NCI-H774 (cell line): ENCODE measurements at places on chromosomes 3 and 15.

GRCh38 chr3:144437989-144438388 is 466.4 kb downstream of the DIPK2A start:
- no peak for DNase-seq

DNA sequence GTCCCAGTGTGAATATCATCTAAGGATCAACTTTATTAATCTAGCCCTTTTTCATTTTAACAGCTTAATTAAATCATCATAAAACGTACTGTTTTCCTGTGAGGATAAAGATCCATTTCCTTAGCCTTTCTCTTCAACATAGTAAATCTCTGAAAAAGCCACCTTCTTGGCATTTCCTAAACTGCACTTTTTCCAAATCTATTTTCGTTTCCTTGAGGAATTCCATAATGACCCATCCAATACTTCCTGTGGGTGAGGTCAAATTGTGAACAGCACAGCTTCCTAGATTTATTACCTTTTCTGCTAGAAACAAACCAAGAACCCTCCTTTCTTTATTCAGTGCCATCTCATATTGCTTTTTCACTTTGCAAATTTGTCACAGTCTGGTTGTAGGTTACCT is 129.4 kb upstream of the CNTN4 start:
- DNase-seq, result no peak

DNA sequence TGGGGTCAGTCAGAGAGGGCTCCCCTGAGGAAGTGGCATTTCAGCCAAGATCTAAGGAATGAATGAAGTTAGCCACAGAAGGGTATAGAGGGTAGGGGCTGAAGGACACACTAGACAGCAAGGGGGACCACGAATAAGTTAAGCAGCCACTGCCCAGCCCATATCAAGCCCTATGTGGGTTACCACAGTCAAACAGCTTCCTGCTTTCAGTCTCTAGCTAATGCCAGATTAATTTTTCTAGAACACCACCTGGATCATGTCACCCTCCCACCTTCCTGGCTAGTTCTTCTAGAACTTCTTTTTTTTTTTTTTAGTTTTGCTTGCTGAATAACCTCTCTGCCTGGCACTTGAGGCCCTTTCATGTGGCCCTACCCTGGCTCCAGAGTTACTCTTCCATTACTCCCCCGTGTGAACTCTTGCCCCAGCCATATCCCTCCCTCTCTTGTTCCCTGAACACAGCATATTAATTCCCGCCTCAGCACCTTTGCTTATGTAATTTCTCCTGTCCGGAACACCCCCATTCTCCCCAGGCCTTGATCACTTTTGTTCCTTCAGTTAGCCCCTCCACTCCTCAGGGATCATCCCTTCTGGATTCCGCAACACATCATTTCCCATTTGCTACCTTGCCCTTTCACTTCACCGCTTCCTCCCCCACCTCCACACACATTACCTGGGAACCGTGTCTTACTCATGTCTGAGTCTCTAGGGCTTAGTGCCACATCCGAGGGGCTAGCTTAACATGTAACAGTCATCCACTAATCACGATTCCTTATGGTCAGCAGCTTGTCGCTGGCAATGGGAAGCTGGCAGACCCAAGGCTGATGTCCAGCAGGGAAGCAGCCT is 20.6 kb upstream of the BNC1 start:
- DNase-seq, result no peak

DNA sequence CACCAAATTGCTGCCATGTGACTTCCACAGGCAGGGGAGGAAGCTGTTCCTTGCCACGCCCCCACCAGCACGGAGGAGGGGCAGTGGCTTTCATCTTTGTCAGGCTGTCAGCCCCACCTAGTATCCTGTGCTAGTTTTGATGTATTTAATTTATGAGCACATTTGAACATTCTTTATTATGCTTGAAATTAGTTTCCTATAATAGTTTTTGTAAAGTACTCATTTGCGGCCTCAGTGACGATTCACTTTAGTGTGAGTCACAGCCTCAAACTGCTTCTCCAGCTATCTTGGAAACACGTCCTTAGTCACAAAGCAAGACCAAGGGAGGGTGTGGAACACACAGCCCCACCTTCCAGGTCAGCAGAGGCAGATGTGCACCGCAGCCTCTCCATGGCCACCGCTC is 239.9 kb upstream of the ATP10A start:
- no peak for DNase-seq

DNA sequence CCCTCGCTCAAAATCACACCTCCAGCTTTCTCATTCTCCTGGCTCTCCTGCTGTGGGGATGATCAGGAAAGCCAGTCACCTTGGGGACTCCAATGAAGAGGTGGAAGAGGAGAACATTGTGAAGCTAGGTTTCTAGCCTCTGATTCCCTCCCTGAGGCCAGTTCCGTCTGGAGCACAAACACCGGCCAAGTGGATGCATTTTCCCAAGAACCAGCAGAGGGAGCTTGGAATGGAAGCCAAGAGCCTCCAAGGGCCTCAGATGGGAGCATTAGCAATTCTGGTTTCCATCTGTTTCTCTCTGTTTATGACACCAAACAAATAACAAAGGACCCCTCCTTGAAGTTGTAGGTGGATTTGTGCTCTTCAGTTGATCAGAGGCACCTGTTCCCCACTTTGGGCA is 40.6 kb upstream of the NMNAT3 start:
- no peak for DNase-seq

DNA sequence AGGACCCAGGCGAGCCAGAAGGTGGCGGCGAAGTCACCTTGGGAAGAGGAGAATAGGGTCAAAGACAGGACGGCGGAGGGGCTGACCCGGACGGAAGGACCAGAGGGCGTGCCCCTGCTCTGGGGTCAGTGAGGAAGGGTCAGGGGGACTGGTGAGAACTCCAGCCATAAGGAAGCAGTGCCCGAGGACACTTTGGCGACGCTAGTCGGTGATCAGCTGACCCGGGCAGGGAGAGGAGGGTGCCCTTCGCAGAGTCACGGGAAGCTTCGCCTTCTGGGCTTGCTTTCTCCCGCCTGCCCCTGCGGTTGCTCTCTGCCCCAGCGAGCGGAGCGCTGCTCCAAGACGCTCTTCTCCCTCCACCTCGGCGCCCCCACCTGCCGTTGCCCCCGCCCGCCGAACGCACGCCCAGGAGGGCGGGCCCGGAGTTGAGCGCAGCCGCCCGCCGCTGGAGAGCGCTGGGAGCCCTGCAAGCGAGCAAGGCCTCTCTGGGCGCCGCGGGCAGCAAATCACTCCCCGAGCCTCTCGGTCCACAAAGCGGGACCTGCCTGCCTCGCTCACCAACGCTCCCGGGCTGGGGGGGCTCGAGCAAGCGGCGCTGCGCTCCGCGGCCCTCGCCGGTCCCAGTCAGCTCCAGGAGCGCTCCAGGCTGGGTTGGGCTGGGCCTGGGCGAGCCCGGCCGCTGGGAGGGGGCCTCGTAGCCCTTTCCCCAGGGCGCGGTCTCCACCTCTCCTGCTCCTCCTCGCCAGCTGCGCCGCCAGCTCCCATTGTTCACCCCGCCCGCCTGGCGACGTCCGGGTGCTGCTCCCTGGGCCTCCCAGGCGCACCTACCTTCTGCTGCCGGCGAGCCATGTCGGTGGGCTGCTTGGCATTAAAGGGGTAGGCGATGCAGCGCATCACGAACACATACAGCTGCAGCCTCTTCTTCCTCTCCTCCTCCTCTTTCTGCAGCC is 1.2 kb downstream of the CADPS start:
- DNase-seq, result peak; percentile 45

DNA sequence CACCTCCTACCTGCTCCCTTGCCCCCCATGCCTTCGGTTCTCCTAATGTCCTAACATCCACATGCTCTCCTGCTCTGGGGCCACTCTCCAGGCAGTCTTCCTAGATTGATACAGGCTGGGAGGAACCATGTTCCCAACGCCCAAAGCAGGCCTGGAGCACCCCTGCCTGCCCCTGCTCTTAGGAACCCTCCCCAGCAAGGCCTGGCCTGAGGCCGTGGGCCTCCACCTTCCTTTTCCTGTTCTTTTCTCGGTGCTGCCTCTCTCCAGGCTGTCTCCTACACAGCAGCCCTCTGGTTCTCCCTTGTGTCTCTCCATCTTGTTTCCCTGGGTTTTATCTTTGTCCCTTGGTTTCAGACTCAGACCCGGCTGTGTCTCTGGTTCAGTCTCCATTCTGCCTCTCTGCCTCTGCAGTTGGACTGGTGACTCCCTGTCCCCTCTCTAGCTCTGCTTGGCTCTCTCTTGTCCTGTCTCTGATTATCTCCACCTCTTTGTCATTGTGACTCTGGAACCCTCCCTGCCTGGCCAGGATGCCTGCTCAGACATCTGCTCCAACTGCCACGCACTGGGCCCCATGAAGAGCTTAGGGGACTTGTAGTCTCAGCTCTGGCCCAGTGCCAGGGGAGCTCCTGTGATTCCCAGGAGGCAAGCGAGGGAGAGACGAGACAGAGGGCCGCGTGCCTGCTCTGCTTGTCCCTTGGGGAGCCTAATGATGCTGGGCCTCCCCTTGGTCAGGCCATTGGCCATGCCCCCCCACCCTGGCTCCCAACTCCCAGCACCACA is 26.0 kb upstream of the RPL29 start:
- no peak for DNase-seq
